ENCODE measurements at places on chromosomes 13 and 19.
A peak's percentile ranks its signal among the peaks of the same experiment; 100 is the strongest.

GRCh38 chr13:38350114-38350617, 515 bp downstream of the UFM1 start:
- peak; percentile 53 for DNase-seq

DNA sequence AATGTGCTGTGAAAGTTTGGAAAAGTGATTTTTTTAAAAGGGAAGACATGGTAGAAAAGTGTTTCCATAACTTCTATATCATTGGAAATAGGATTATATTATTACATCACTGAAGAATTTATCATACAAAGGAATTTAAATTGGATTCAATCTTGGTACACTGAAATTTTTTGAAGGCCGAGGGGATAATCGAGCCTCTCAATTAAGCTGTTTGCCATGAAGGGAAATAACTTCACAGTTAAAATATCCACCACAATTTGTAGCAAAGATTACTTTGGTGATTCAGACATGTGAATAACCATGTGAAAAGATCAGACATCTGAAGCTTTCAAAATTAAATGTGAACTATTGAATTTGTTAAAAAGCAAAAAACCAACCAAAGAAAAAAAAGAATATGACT, 215.3 kb downstream of the KLF5 start:
- DNase-seq = no peak

- DNase-seq = peak; percentile 86
Observed at GRCh38 chr13:24650161-24650560, 30.0 kb upstream of the ATP12A start.

GRCh38 chr19:10010247-10010691, at the start of gene COL5A3:
Gene COL5A3 (minus strand): TSS chr19:10010504. CDS start chr19:10010385, 119 bp downstream.
- peak; percentile 84 for DNase-seq

DNA sequence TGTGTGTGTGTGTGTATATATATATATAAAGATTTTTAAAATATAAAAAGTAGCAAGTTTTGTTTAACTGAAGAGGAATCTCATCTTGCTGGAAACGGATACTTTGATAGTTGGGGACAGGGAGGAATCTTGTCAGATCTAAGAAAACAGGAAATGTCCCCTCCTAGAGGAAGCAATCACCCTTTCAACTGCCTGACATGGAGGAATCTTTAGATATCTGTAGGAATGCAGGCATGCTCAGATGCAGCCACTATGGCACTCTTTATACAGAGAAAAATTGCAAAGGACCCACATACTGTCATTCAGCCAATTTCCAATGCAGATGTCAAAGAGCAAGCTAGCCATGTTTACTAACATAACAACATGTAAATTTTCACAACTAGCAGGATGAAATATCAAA, 38.8 kb downstream of the ZNF611 start:
- no peak for DNase-seq

- peak; percentile 34 for DNase-seq
Observed at GRCh38 chr13:42612021-42612765, 38.2 kb downstream of the TNFSF11 start.

DNA sequence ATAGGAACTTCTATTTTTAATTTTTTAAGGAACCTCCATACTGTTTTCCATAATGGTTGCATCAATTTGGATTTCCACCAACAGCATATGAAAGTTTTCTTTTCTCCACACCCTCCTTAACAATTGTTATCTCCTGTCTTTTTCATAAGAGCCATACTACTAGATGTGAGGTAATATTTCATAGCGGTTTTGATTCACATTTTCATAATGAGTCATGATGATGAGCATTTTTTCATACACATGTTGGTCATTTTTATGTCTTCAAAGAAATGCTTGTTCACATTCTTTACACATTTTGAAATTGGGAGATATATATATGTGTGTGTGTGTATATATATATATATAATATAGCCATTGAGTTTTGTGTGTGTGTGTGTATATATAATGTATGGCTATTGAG, 420.3 kb upstream of the PCDH9 start:
- DNase-seq = no peak

- peak; percentile 47 for DNase-seq
Observed at GRCh38 chr19:16417660-16418596, 53.8 kb downstream of the EPS15L1 start.

DNA sequence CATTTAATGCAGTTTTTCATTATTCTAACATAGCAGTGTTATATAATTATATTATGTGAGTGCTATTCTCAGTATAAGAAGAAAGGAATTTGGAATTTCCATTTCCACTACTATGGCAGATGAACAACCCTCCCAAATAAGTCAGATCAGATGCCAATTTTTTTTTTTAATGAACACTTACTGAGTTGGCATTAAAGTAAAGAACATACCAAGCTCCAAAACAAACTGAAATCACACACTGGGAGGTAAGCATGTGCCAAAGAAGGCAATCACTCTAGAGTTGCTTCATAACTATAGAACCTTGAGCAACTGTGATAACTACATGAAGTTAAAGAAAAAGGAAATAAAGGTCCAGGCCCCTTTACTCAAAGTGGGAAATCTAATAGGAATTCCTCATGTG, 90.3 kb downstream of the RNF17 start:
- DNase-seq = no peak

DNA sequence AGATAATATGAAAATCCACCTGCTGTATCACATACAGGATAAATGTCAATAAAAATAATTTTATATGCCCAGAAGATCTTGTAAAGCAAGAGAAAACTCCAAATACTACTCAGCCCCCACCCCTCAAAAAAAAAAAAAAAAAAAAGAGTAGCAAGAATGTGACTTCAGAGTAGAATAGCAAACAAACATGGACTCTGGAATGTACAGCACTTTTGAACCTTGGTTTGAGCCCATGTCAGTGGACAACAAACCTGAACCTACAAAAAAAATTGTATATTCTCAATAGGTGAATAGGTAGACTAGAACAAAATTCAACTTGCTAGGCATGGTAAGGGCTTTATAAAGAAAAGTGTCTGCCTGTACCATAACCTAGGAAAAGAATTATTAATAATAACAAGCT, 428.0 kb downstream of the SLITRK6 start:
- no peak for DNase-seq

DNA sequence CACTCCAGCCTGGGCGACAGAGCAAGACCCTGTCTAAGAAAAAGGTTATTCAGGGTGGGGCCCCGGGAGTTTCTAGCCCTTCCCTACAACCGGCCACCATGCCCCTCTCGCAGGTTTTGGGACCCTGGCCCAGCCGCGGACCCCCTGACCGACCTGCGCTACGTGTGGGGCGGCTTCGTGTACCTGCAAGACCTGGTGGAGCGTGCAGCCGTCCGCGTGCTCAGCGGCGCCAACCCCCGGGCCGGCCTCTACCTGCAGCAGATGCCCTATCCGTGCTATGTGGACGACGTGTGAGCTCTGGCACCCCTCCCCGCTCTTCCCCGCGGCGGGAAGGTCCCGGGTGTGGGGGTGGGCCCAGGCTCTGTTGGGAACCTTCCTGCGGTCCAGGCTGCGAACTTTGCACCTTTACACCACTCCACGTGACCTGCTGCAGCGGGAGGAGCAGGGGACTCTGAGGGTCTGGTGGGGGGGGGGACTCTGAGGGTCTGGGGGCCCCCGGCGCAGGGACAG, 6.3 kb downstream of the ABCA7 start:
- no peak for DNase-seq

DNA sequence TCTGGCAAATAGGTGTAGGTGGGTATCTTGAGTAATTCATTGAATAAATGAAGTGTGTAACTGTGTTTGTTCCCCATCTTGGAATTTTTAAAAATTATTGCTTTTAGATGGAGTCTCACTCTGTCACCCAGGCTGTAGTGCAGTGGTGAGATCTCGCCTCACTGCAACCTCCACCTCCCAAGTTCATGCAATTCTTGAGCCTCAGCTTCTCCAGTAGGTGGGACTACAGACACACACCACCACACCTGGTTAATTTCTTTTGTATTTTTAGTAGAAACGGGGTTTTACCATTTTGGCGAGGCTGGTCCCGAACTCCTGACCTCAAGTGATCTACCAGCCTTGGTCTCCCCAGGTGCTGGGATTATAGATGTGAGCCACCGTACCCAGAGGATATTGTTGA, 7.9 kb upstream of the CYP2A6 start:
- DNase-seq = no peak

GRCh38 chr13:104571893-104572229, 1505.6 kb upstream of the SLC10A2 start:
- DNase-seq = no peak

- DNase-seq = peak; percentile 1
Observed at GRCh38 chr19:57110592-57111328, 9.0 kb upstream of the USP29 start.

GRCh38 chr19:18672606-18673337, 10.7 kb upstream of the CRTC1 start:
- DNase-seq = peak; percentile 51

GRCh38 chr13:41973247-41973741, 12.4 kb upstream of the VWA8 start:
- no peak for DNase-seq

DNA sequence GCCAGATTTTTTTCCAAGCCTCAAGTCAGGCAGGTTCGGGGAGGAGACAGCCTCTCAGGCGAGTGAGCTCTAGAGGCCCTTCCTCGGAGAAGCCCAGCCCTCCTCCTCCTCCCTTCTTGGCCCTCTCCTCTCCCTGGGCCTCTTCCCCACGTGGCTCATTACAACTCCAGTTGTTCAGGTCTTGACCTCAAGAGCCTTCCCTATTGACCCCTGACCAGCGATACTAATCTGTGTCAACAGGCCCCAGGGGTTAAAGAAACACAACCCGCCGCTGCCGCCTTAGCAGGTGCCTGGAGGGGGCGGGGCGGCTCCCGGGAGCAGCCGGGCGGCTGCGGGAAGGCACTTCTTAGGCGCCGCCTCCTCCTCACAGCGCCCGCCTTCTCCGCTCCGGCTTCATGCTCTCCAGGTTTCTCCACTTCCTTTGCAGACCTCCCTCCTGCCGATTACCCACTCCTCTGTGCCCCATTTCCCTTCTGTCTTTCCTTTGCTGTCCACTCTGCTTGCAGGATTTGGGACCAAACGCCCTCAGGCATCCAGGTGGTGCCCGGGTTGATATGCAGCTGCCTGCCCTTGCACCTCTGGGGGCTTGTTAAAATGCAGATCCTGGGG, 51.0 kb downstream of the LYL1 start:
- no peak for DNase-seq

- no peak for DNase-seq
Observed at GRCh38 chr19:21709464-21709863, 57.9 kb downstream of the ZNF100 start.

GRCh38 chr13:62299988-62300387, 884.3 kb upstream of the PCDH20 start:
- no peak for DNase-seq

- DNase-seq = peak; percentile 54
Observed at GRCh38 chr19:53511933-53512374, 26.0 kb upstream of the ZNF331 start.

- no peak for DNase-seq
Observed at GRCh38 chr13:71524613-71525304, 342.2 kb downstream of the DACH1 start.

GRCh38 chr13:90360785-90361184, 986.7 kb upstream of the MIR17HG start:
- no peak for DNase-seq

DNA sequence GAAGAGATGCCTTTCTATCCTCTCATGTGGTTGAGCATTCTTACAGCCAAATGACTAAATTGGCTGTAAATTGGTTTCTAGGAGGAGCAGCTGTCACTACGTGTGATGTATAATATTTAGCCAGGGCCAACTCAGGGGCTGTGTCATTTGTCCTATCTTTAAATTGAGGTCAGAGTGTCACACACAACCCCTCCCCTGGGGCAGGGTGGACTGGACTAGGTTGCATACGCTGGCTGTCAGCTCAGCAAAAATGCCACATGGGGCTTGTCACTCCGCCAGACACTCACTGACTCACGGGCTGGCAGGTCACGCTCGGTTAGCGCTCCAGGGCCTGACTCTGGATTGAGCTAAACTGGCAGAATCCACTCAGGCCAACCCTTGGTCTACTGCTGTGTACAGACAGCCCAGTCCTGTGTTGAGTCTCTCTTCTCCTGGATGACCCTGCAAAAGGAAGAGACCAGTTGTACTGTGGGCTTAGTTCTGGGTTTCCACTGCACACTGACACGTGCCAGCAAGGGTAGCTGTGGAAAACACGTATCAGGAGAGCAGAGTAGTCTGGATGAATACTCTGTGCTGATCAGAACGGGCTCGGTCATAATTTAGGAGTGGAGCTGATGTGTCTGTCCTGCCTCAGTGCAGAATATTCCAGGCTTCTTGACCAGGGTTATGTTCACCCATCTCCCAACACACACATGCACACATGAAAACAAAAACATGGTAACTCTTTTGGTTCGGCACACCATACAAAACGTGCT, 29.1 kb downstream of the SHISA2 start:
- peak; percentile 10 for DNase-seq

DNA sequence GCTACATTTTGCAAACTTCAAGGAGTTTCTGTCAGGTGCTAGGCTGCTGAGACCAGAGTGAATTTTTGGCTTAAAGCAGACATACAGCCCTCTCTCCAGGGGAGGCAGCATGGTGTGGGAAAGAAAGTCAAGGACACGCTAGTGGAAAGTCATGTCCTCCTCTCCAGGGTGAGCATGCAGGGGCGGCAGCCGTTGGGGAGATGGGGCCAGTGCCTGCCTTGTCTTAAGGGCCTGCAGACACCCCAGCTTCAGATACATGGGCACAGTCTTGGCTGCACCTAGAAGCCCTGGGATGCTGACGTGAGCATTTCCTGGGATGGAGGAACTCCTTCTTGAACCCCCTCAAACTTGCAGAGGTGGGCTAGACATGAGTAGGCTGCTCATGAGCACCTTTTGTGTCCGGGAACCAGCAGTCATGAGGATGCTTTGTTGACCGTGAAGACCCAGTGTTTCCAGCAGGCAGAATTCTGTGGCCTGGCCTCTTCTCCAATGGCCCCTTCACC, 43.3 kb upstream of the PEPD start:
- DNase-seq = no peak

DNA sequence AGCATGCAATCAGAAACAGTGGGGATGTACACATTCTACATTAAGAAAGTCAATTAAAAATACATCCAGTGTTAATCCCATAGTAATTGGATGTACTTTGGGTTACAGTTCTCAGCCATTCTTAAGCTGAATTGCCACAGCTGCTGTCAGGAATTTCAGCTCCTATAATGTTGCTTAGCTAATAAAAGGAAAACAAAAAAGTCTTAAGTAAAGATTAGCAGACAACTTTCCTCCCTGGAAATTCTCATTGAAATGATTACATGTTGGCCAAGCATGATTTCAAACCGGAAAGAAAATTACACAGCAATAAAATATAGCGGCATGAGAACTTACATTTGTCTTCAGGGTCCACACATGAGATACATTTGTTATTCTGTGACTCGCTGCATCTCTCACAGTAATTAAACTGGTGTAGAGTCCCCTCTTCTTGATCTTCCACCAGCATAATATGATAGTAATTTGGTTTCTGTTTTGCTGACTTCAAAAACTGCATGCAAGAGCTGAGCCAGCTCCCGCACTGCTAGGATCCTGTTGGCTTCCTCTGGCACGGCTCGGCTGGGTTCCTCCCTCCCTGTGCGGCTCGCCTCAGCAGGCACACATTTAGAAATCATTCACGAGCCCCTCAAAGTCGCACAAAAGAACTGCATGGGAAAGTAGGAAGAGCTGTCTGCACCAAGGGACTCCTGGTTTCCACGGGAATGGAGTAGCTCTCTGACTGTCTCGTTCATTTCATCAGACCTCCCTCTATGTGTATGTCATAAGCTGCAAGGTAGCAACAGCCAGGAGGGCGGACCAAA, at the start of gene HTR2A:
Gene HTR2A (minus strand): TSS at position 713 of the 797 bp plus-strand sequence. CDS start 1,147 bp downstream, outside the sequence.
- DNase-seq = peak; percentile 48

GRCh38 chr19:13260883-13261653, 110.9 kb downstream of the IER2 start:
- peak; percentile 95 for DNase-seq
